NCI-H1436 (cell line): ENCODE measurements at places on chromosomes 7 and 10.

DNA sequence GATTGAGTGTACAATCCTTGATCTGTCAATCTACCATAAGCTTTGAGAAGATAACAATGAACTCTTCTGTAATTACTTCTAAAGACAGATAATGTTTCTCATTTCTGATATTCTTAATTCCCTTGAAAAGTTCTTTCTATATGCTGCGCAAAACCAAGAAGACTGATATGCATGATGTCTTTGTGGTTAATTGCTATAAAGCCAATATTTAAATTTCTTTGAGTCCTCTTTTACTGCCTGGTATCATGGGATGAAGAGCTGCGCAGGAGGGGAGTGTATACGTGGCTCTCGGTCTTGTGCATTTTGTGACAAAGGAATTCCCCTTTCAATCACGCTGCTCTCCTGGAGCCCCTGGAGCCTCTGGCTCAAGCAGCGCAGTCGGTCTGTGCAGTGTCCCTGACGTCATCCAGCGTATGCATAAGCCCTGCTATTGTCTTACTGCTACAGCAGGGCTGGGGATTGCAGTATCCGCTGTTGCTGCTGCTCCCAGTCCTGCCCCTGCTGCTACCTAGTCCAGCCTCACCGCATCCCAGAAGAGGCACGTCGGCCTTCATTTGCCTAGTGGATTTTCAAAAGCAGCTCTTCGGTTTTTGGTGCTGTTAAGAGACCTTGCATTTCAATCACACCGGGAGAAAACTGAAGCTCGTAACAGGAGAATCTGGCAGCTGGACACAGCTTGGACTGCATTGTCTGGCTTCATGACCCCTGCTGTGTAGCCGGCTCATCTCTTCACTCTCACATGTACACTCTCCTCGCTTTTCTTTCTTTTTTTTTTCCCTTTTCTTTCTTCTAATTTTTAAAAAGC, 66.7 kb downstream of the ST7 start:
- DNase-seq, result peak; percentile 81

DNA sequence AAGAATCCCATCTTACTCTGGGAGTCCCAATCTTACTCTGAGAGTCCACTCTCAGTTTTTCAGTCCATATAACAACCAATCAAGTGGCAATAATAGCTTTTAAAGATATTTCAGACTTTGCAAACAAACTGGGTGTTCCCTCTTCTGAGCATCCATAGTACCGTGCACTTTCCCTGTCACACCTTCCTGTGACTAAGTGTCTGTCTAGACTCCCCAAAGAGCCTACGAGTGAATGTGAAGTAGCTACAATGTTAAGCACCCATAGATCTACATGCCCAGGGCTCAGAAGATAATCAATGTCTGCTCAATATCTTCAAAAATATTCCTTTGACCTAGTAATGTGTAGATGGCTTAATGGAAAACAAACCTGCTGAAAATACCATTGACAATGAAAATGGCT, 95.6 kb upstream of the ASAH2 start:
- no peak for DNase-seq

- DNase-seq, result peak; percentile 55
Measured at GRCh38 chr7:116809636-116810266, 52.6 kb upstream of the CAPZA2 start.

GRCh38 chr10:29344073-29344820, 55.4 kb downstream of the LYZL1 start:
- no peak for DNase-seq

DNA sequence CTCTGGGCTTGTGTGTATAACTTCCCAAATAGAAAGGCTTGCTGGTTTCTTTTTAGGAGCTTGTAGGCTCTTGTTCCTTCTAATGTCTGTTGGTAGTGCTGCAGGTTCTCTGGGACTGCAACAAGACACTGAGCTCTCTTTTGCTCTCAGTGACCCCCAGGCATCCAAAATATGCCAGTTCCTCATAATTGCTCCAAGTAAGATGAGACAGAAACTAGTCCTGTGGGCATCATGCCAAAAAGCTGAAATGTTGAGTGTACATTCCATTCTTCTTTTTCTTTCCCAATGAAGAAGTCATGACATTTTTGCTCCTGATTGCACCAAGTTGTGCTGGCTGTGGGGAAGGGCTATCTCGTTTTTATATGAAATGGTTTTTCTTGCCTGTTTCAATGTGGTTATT, 7.1 kb upstream of the BTBD16 start:
- DNase-seq, result no peak

GRCh38 chr7:26162431-26162830, 10.4 kb downstream of the NFE2L3 start:
- DNase-seq, result no peak

GRCh38 chr10:48491392-48492139, 113.3 kb downstream of the ARHGAP22 start:
- no peak for DNase-seq

DNA sequence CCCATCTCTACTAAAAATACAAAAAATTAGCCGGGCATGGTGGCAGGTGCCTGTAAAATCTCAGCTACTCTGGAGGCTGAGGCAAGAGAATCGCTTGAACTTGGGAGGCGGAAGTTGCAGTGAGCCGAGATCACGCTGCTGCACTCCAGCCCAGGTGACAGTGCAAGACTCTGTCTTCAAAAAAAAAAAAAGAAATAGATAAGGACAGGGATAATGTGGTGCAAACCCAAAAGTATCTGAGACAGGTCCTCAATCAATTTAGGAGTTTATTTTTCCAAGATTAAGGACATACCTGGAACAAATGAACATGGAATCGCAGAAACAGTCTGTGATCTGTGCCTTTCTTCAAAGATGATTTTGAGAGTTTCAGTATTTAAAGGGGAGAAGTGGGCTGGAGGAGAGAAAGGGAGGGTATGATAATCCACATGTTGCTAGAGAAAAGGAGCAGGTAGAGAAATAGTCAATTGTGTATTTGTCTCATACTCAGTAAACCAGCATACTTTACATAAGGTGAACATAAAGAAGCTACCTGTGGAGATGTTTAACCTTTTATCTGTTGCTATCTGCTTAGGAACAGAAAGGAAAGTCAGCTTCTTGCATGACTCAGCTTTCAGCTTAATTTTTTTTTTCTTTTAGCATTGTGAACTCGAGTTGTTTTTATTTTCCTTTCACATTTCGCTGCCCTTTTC, 4.9 kb upstream of the MTPN start:
- DNase-seq, result no peak

DNA sequence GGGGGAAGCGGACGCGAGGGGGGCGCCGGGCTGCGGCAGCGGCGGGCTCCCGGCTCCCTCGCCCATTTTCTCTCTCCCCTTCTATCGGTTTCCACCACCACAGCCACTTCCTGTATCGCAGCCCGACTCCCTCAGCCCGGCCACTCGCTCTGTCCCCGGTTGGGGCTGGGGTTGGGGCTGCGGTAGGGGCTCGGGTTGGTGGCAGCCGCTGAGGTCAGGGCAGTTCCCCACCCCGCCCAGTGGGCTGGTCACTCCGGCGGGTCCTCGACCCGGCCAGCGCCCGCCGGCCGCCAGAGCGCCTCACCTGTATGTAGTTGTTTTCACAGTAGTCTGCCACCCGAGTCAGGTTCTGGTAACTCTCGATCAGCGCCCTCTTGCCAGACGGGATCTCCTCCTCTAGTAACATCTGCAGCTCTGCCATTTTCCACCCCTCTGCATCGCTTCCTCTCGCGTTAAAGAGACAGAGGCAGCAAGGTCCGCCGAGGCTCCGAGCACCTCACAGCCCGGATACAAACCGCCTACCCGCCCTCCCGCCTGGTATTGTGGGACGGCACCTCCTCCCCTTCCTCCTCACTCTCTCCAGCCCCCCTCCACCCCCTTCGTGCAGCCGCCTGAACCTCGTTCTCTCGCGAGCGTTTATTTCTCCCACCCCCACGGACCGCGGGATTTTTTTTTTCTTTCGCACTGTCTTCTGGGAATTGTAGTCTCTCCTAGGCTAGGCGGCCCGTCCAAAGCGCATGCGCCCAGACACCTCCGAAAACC, at the start of gene ABI1:
Gene ABI1 (minus strand): TSS at position 516 of the 762 bp plus-strand sequence. CDS start 95 bp downstream, at position 421.
- DNase-seq, result peak; percentile 99

GRCh38 chr10:69681436-69681835, 51.4 kb downstream of the FAM241B start:
- DNase-seq, result no peak

DNA sequence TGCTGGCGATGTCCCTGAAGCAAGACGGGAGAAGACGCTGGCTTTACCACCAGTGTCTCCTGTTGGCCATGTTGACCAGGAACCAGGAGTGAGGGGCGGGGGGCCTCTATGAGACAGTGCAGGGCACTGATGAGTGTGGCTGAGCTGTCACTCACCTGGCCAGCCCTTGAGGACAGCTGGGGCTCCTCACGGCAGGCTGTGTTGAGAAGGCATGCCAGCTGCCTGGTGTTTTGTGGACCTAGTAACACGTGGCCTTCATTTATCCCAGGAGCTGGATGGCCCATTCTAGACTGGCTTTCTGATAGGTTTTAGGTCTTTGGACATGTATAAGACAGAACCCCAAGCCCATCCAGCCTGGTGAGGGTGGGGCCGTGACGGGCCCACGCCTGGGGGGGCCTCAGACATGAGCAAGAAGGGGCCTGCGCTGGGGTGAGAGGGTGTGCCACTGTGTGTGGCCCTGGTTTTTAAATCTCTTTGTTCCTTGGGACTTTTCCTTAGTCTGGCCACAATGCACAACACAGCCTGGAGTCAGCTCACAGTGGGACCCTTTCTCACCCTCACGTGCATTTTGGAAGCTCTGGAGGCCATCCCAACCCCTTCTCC, 10.5 kb downstream of the RHBDD2 start:
- DNase-seq, result no peak

GRCh38 chr10:43202657-43203447, 64.0 kb downstream of the RASGEF1A start:
- no peak for DNase-seq

DNA sequence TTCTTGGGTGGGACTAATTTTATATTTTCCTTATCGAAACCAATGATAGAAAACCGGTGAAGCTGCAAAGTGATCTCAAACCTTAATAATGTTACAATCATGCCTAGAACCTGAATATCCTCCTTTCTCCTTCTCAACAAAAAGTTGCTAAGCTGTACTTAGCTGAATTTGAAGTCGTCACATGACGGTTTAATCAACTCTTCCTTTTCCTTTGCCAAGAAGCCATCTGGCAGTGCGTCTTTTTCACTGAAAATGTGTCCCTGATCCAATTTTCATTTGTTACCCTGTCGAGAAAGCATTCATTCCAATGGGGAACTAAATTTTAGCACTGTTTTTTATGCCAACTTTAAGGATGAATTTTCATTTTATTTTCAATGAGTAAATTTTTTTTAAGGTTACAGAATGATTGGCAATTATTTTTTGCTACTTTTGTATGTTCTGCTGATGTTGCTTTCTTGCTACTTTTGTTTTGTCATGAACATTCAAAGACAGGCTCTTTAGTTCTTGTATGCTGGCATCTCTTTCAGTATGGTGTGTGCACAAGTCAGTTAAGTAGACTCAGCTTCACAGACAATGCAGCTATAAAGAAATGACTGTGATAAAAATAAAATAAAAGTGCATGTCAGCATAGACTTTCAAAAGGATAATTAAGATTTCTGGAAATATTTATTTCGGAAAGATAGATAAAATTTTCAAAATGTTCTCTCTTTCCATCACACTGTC, 980.0 kb downstream of the DNAJB9 start:
- DNase-seq, result no peak

- DNase-seq, result no peak
Measured at GRCh38 chr10:48605786-48606529, 1.1 kb upstream of the ARHGAP22 start.

- no peak for DNase-seq
Measured at GRCh38 chr10:75546004-75546403, 114.6 kb downstream of the LRMDA start.

- no peak for DNase-seq
Measured at GRCh38 chr10:12194752-12195271, 879 bp downstream of the NUDT5 start.

GRCh38 chr10:29795850-29796249, 161.1 kb upstream of the SVIL start:
- no peak for DNase-seq
